Karpas-422 (cell line): ENCODE measurements at places on chromosomes 2 and 18. TPM values are rescaled to one million over a fixed set of nuclear protein-coding genes. Genes with fewer than 3 reads are reported as not detected.

DNA sequence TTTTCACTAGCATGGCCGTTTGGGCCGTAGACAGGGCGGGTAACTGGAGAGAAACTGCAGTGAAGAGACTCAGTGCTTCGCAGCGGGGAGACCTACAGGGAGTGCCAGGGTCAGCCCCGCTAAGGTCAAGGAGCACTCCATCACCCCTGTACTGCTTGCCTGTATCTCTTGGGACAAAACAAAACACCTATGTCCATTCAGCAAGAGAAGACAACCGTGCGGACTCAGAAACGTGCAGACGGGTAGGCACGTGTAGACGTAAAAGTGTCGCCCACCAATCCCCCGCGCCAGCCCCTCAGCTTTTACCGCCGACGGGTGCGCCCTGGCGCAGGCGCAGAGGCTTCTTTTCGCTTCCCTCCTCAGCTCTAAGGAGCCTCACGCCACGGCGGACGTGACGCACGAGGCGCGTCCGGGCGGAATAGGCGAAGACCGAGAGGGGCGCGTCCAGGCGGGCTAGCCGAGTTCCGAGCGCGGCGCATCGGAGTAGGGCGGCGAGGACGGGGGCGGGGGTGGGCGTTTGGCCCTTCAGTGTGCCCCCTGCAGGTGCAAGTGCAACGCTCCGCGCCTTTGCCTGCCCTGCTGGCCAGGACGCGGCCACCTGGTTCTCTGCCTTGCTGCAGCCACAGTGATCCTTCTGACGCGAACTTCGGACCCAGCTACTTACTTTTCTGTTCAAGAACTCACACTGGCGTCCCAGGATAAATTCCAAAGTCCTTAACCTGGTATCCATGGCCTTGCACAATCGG, 3.3 kb upstream of the SOS1 start:
- H3K4me3 ChIP-seq = peak overlapping the region; percentile 73
- peak; percentile 99 for DNase-seq
- peaks cover 57% of the 10 kb centered on the region for H3K4me1 ChIP-seq
- H3K36me3 ChIP-seq = no peaks in the 10 kb centered on the region

- H3K27ac ChIP-seq = no peak overlapping the region
- H3K4me3 ChIP-seq = no peak overlapping the region
- no peaks in the 10 kb centered on the region for H3K4me1 ChIP-seq
- no peaks in the 10 kb centered on the region for H3K27me3 ChIP-seq
Measured at GRCh38 chr18:51988277-51988676, 351.7 kb upstream of the DCC start.

DNA sequence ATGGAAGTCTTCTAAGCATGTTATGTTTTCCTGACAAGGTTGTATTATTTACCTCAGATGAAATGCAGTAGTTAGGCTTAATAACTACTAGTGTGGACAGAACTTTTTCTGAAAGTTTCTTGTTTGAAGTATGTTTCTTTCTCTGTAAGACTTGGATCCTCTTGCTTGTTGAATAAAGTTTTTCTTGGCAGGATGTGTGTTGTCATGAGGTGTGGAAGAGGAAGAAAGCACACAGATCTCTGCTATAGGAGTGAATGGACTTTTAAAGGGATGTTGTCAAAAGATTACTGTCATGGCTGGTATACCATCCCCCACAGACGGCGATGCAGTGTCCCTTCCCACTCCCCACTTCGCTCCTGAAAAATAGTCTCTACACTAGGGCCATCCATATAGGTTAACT, 2.6 kb downstream of the CAB39 start:
- H3K36me3 ChIP-seq = peaks cover 6% of the 10 kb centered on the region; the same call in 1 of the 2 replicates
- H3K27ac ChIP-seq = no peak overlapping the region
- H3K27me3 ChIP-seq = no peaks in the 10 kb centered on the region

Gene SRD5A2
- 0.04 TPM in 2 replicates for total RNA-seq

Gene EFHD1
- total RNA-seq = not detected in 2 replicates

GRCh38 chr2:105497094-105497493, 98.2 kb upstream of the FHL2 start:
- no peak overlapping the region for H3K4me3 ChIP-seq
- no peaks in the 10 kb centered on the region for H3K27me3 ChIP-seq
- DNase-seq = no peak
- no peak overlapping the region for H3K27ac ChIP-seq
- H3K36me3 ChIP-seq = no peaks in the 10 kb centered on the region
- H3K4me1 ChIP-seq = no peaks in the 10 kb centered on the region

- no peak overlapping the region for H3K27ac ChIP-seq
- H3K4me3 ChIP-seq = no peak overlapping the region
- H3K36me3 ChIP-seq = no peaks in the 10 kb centered on the region
- H3K4me1 ChIP-seq = peaks cover 58% of the 10 kb centered on the region
- DNase-seq = no peak
Measured at GRCh38 chr2:111032721-111033429, 87.8 kb upstream of the BCL2L11 start.

- H3K27me3 ChIP-seq = no peaks in the 10 kb centered on the region
- H3K4me3 ChIP-seq = no peak overlapping the region
- no peaks in the 10 kb centered on the region for H3K4me1 ChIP-seq
- DNase-seq = peak; percentile 74
Measured at GRCh38 chr2:61993422-61994024, 88.0 kb downstream of the COMMD1 start.

GRCh38 chr2:29295845-29296244, 180.6 kb downstream of the CLIP4 start:
- H3K27me3 ChIP-seq = no peaks in the 10 kb centered on the region
- no peaks in the 10 kb centered on the region for H3K36me3 ChIP-seq
- peak; percentile 70 for DNase-seq
- no peak overlapping the region for H3K27ac ChIP-seq
- H3K4me1 ChIP-seq = no peaks in the 10 kb centered on the region
- no peak overlapping the region for H3K4me3 ChIP-seq

DNA sequence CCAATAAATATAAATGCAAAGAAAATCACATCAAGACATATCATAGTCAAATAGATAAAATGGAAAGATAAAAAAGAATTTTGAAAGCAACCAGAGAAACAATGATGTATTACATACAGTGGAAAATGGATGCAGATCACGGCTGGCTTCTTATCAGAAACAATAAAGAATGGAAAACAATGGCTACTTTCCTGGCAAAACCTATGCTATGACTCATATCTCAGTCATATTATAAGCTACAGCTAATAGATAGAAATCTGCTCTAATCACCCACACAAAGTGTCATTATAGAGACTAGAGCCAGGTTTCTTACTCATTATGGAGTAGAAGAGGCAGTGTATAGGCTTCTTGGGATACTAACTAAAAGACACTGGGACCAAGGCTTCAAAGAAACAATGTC, 93.5 kb upstream of the TACR1 start:
- H3K27me3 ChIP-seq = no peaks in the 10 kb centered on the region
- no peaks in the 10 kb centered on the region for H3K4me1 ChIP-seq
- no peak overlapping the region for H3K27ac ChIP-seq
- no peaks in the 10 kb centered on the region for H3K36me3 ChIP-seq

GRCh38 chr2:96550787-96551604, 14.4 kb downstream of the ARID5A start:
- no peak overlapping the region for H3K4me3 ChIP-seq
- DNase-seq = no peak
- H3K27me3 ChIP-seq = no peaks in the 10 kb centered on the region
- H3K4me1 ChIP-seq = peaks cover 7% of the 10 kb centered on the region

Gene SERPINB13
- total RNA-seq = not detected in 2 replicates

DNA sequence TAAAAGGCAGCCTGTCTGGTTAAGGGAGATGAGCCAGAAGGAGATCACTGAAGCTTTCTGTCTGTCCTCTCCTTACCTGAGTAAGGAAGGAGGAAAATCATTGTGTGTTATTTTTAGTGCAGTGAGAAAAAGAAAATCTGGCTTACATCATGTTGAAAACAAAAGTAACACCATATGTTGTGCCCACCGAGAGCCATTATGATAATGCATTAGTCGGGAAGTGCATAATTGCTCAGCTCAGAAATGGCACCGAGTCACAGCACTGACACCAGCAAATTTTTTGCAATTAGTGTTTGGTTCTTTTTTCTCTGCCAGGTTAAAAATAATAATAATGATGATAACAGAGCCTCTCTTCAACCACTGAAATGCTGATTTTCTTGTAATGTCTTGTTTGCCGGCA, 46.6 kb downstream of the HNMT start:
- H3K4me1 ChIP-seq = no peaks in the 10 kb centered on the region
- H3K27ac ChIP-seq = no peak overlapping the region
- H3K36me3 ChIP-seq = no peaks in the 10 kb centered on the region

- no peaks in the 10 kb centered on the region for H3K36me3 ChIP-seq
- peak; percentile 68 for DNase-seq
- H3K27ac ChIP-seq = no peak overlapping the region
- H3K27me3 ChIP-seq = peaks cover 5% of the 10 kb centered on the region; the same call in 1 of the 2 replicates
- H3K4me1 ChIP-seq = peaks cover 27% of the 10 kb centered on the region
Measured at GRCh38 chr2:69642709-69643601, 584 bp downstream of the AAK1 start.

DNA sequence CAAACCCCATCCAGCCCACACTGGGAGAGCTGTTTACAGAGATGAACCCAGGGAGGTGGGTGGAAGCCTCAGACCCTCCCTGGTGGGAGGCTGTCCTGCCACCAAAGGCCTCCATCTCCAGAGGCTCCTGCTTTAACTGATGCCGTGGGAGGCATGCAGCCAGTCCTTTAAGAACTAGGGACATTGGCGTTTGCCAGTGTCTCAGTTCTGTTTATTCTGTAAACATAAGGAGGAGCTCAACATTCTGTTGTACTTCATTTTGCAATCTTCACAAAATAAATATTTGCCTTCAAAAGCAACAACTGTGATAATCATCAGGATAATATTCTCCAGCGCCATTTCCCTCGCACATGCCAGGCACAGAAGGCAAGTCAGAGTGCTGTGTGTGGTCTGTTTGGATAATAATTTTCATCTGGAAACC, 6.8 kb downstream of the EDAR start:
- no peak overlapping the region for H3K27ac ChIP-seq
- no peaks in the 10 kb centered on the region for H3K27me3 ChIP-seq
- no peaks in the 10 kb centered on the region for H3K36me3 ChIP-seq
- H3K4me3 ChIP-seq = no peak overlapping the region

DNA sequence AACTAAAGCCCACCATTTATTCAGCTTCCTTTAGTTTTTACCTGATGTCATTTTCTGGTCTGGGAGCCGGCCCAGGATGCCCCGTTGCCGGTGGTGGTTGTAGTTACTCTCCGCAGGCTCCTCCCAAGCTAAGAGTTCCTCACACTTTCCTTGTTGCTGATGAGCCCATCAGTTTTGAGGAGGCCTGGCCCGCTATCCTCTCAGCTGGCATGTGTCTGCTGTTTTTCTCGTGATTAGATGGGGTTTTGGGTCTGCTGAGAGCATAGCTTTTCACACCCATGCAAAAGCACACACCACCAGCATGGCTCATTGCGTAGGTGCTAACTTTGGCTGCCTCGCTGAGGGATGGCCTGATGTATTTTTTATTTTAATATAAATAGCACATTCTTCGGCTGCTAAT, 72.1 kb downstream of the PSMG2 start:
- no peaks in the 10 kb centered on the region; the same call in 1 of the 2 replicates for H3K27me3 ChIP-seq
- H3K36me3 ChIP-seq = no peaks in the 10 kb centered on the region
- H3K4me1 ChIP-seq = peaks cover 5% of the 10 kb centered on the region
- DNase-seq = no peak
- no peak overlapping the region for H3K27ac ChIP-seq

- DNase-seq = no peak
- no peaks in the 10 kb centered on the region for H3K4me1 ChIP-seq
- no peaks in the 10 kb centered on the region for H3K36me3 ChIP-seq
- H3K27ac ChIP-seq = no peak overlapping the region
- H3K27me3 ChIP-seq = no peaks in the 10 kb centered on the region
Measured at GRCh38 chr2:44883356-44883755, 58.1 kb upstream of the SIX3 start.

DNA sequence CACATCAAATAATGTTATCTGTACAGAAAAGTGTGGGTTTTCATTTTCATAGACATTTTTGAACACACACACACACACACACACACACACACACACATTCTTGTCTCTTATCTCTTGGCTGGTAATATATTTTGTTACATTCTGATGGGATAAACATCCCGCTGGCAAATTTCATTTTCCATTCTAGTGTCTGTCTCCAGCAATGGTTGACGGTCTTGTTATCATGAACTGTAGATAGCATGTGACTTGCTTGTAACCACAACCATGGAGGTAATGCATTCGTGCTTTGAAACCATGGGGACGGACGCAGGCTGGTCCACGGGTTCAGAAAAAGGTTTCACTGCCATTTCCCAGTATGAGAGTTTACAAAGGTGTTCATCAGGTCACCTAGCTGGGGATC, 156.4 kb downstream of the PPP1R1C start:
- no peak for DNase-seq
- no peak overlapping the region for H3K27ac ChIP-seq
- no peaks in the 10 kb centered on the region for H3K27me3 ChIP-seq
- no peaks in the 10 kb centered on the region for H3K4me1 ChIP-seq
- no peaks in the 10 kb centered on the region for H3K36me3 ChIP-seq

Gene DNAH7
- 0.14 and 0.82 TPM in 2 replicates for total RNA-seq

- no peak overlapping the region for H3K4me3 ChIP-seq
- H3K27me3 ChIP-seq = no peaks in the 10 kb centered on the region
- no peaks in the 10 kb centered on the region for H3K36me3 ChIP-seq
- no peak for DNase-seq
- no peak overlapping the region for H3K27ac ChIP-seq
- peaks cover 8% of the 10 kb centered on the region; the same call in 1 of the 2 replicates for H3K4me1 ChIP-seq
Measured at GRCh38 chr2:73297151-73297559, 3.8 kb upstream of the EGR4 start.

Gene CSRNP3
- total RNA-seq = 6.0 and 16.8 TPM in 2 replicates

- DNase-seq = no peak
- no peaks in the 10 kb centered on the region for H3K27me3 ChIP-seq
- no peaks in the 10 kb centered on the region for H3K4me1 ChIP-seq
- H3K4me3 ChIP-seq = no peak overlapping the region
- no peak overlapping the region for H3K27ac ChIP-seq
Measured at GRCh38 chr2:69210385-69210784, 176.6 kb downstream of the GFPT1 start.

DNA sequence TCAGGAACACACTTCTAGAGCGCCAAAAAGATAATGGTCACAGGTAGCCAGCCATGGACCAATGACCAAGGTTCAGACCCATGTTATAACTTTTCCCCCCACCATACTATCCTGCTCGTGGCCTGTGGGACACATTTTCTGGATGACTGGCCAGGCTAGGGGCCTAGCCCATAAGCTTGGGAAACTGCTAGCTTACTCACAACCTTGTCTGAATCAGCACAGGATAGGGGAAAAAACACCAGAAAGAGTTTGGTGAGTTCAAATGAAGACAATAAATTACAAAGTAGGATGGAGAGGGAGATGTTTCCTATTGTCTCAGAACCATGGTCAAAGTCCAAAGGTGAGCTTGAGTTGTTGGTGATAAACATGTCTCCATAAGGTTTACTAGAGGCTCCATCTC, 156.3 kb upstream of the CCDC68 start:
- H3K36me3 ChIP-seq = no peaks in the 10 kb centered on the region
- H3K4me1 ChIP-seq = no peaks in the 10 kb centered on the region
- no peaks in the 10 kb centered on the region for H3K27me3 ChIP-seq
- no peak overlapping the region for H3K27ac ChIP-seq
- no peak overlapping the region for H3K4me3 ChIP-seq

- H3K4me3 ChIP-seq = no peak overlapping the region
- DNase-seq = no peak
- no peak overlapping the region for H3K27ac ChIP-seq
Measured at GRCh38 chr2:120809609-120810440, 74.2 kb downstream of the GLI2 start.

Gene FKBP7
- 6.2 and 23.1 TPM in 2 replicates for total RNA-seq

- no peak for DNase-seq
- no peak overlapping the region for H3K27ac ChIP-seq
- no peaks in the 10 kb centered on the region for H3K36me3 ChIP-seq
Measured at GRCh38 chr18:55743133-55743532, 155.1 kb upstream of the TCF4 start.
